ENCODE measurements at places on chromosomes 3 and 15. TPM values are rescaled to one million over a fixed set of nuclear protein-coding genes. Genes with fewer than 3 reads are reported as not detected.

Gene RLBP1
- 0.28 TPM for polyA plus RNA-seq

Gene DPH6
- polyA plus RNA-seq: 14.6 TPM

Gene DOCK3
- polyA plus RNA-seq: 0.15 TPM

Gene SLC6A11
- 0.10 TPM for polyA plus RNA-seq

Gene TRANK1
- 3.9 TPM for polyA plus RNA-seq

Gene SPSB4
- polyA plus RNA-seq: 18.7 TPM

Gene MOBP
- polyA plus RNA-seq: 0.09 TPM

Gene NME9
- polyA plus RNA-seq: 0.90 TPM

Gene WDR53
- polyA plus RNA-seq: 10.4 TPM

DNA sequence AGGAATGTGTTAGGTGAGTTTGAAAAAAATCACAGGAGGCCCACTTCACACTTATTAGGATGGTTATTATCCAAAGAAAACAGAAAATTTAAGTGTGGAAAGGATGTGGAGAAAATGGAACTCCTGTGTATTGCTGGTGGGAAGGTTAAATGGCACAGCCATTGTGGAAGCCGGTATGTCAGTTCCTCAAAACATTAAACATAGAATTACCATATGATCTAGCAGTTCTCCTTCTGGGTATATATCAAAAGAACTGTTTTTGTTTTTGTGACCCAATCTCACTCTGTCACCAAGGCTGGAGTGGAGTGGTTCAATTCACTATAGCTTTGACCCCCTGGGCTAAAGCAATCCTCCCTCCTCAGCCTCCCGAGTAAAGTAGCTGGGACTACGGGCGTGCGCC lies 10.4 kb upstream of the ZFYVE19 start:
- DNase-seq: no peak

DNA sequence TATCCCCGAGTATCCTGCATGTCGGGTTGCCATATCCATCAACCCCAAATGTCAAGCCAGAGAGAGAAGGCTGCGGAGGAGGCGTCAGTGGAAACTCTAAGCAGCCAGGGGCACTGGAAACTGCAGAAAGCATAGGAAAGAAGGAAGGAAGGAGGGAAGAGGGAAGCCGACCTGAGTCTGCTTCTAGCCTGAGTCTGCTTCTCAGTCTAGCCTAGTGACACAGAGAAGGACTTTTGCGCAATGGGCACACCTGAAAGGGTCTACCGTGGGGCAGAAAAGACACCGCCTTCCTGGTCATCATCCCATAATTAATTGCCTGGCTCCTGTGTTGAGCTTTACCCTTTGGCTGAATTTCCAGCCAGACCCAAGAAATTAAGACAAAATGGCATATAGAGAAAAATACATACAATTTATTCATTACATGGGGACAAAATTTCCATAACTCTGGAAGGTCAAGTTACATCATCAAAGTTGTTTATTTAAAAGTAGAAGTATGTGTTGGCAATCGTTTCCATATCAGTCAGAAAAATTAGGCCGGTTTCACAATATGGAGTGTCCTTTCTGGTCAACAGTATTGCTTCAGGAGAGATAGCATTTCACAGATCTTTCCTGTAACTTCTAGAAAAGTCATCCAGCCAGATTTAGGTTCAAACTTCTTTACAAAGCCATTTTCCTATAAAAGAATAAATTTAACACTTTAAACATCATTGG lies 10.3 kb downstream of the BCL2A1 start:
- no peak for DNase-seq

- DNase-seq: no peak
Measured at GRCh38 chr15:41971895-41972252, 483 bp downstream of the EHD4 start.

GRCh38 chr3:141087778-141088130 lies 36.6 kb downstream of the SPSB4 start:
- DNase-seq: no peak

DNA sequence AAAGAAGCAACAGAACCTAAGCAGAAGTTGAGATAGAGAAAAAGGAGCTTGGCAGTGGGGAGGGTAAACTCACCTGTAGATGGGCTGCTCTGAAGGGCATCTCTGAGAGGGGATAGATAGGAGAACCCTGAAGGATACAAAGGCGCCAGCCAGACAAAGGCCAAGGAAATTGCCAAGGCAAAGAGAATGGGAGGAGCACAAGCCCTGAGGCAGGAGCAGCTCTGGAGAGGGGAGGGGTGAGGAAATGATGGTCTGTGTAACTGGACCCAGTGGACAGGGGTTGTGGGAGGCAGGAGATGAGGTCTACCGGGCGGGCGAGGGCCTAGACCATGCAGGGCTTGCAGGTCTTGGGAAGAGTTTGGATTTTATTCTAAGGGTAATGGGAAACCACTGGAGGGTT lies 2.3 kb upstream of the PDIA5 start:
- DNase-seq: no peak

DNA sequence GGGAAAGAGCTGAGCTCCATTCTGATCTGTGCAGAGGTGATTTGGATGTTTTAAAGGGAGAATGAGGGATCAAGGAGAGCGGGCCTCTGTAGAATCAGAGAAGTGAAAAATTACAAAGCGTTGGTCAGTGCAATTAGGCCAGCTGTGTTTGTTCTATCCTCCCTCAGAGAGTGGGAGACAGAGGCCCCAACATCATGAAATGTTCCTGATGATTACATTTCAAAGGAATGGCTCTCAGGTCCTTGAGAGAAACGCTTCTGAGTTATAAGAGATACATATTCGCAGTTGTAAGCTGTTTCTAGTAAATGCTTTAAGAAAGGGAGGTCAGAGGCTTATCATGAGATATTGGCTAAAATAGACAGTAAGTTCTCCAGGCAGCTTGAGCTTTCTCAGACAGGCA lies 15.7 kb upstream of the CAND2 start:
- DNase-seq: no peak

DNA sequence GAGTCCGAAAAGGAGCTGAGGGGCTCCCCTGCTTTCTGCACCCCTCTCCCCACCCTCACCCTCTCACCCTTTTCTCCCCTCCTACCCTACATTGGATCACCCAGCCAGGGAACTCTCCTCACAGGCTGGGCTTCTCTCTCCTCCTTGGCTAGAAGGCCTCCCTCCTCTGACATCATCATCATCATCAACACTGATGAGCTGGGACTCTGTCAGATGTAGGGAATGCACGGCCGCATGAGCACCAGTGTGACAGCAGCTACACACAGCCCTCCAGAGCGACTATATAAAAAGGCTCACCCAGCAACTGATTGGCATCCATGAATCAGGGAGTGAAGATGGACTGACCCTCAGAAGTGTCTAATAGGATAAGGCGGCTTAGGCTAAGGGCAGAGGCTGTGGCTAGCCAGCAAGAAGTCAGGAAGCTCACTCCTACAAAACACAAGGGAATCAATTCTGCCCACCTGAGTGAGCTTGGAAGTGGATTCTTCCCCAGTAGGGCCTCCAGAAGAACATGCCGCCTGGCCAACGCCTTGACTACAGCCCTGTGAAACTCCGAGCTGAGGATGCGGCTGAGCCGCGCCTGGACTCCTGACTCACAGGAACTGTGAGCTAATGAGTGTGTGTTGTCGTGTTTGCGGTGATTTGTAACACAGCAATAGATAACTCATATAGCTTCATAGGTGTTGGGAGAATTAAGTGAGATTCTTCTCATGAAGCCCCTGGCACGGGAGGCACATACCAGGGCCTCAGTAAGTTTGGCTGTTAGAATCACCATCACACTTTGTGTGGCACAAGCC lies 147.6 kb downstream of the FAM43A start:
- DNase-seq: no peak

GRCh38 chr15:43093026-43093425 lies 12.8 kb downstream of the UBR1 start:
- DNase-seq: no peak

GRCh38 chr3:139694542-139694941 lies 16.8 kb upstream of the NMNAT3 start:
- DNase-seq: no peak

Measured in forelimb muscle (tissue), 1 donor.